ENCODE measurements at places on chromosomes 7 and 10.

DNA sequence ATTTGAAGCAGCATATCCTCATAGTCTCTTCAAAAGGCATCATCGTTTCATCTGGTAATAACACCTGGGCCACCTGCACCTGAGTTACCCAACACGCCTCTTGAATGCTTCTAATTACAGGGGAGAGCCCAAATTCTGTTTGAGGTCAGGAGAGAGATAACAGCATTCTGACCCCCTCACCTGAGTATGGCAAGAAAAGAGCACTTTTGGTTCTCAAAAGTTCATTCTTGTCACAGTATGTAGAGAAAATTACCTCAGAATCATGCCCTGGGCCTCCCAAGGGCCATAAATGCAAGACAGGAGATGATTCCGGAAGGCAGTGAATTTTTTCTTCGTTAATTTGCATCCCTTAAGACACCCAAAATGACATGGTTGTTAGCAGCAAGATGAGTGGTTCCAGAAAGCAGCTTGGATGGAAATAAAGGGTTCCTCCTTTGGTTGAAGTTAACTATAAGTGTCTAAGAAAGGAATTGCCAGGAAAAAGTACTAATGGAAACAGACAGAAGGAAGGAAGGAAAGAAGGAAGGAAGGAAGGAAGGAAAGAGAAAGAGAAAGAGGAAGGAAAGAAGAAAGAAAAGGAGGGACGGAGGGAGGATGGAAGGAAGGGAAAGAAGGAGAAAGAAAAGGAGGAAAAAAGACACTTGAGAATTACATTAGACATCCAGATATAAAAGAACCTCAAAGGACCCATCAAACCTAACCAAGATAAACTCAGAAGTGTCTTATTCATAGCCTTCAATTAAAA is 228.4 kb upstream of the RHOBTB1 start:
- no peak for DNase-seq

GRCh38 chr7:89770161-89770560 is 384.1 kb upstream of the STEAP1 start:
- no peak for DNase-seq

GRCh38 chr10:21505711-21506278 is 19.7 kb downstream of the SKIDA1 start:
- DNase-seq = no peak

GRCh38 chr10:68666280-68666760 is 54.7 kb upstream of the CCAR1 start:
- no peak for DNase-seq

GRCh38 chr7:45146531-45147379 is 10.8 kb upstream of the RAMP3 start:
- DNase-seq = no peak

DNA sequence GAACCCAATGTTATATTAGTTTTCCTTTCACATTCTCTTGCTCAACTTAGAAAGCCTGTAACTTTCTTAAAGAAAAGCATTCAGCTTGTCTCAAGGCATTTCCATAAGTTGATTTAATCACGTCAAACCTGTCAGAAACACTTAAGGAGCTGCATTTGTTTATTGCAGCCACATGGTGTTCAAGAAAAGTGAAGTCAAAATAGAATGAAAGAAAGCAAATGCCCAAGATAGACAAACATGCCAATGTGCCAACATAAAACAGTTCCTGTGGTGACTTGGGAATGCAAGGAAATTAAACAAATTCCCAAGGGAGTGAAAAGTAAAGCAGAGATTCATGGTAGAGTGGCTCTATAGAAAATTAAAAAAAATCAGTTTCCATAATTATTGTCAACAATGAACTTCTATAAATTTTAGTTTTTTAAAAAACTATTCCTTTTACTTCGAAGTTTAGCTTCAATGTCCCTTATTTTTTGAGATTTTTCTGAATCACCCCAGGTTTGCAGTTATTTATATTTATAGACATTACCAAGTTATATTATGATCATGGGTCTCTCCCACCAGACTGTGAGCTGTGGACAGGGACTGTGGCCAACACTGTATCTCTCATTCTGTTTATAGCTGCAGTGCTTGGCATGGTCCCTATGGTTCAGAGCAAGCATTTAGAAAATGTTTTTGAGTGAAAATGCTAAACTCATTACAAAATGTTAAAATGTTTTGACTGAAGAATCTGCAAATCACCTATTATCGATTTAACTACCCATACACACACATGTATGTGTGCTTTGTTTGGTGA is 887.4 kb downstream of the REEP3 start:
- no peak for DNase-seq

DNA sequence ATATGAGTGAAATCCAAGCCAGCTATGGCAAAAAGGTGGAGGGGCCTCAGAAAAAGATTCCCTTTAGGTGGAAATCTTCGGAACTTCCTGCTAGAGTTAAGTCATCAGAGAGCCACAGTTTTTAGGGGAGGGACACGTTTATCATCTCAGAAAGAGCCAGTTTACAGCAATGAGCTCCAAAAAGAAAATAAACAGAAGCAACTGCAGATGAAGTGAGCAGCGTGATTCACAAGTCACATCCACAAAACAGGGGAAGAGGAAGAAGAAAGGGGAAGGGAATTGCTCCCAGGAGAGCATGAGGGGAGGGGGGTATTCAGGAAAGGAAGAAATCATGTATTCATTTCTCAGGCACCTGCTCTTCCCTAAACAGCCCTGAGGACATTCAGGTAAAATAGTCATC is 156.2 kb upstream of the FOXK1 start:
- no peak for DNase-seq

DNA sequence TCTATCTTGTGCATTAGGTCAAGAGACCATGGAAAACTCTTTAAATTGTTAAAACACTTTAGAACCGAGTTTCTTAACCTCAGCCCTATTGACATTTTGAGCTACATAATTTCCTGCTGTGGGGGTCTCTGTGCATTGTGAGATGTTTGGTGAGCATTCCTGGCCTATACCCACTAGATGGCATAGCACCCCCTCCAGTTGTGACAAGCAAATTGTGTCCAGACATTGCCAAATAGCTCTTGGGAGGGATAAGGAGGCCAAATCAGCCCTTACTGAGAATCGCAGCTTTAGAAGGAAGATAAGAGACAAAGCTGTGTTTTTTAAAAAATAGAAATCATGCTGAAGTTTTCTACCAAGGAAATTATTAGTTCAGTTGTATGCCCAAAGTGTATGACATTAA is 1158.5 kb upstream of the C7orf33 start:
- no peak for DNase-seq

DNA sequence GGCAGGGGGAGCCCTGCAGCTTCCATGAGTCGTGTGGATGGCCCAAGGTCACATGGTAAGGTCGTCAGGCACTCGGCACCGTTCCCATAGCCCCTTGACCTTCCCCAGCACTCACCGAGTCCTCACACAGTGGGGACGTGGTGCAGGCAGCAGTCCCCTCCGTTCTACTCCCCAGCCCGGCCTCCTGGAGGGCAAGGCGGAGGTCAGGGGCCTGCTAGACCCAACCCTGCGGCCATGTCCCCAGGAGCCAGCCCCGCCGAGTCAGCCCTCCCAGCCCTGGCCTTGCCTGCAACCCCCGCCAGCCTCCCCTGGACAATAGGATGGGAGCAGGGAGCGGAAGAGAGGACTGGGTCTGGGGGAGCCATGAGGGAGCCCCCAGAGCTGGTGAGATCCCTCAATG is 65.2 kb downstream of the ELFN1 start:
- DNase-seq = no peak

GRCh38 chr10:78929541-78929940 is 139.2 kb upstream of the ZMIZ1 start:
- DNase-seq = no peak

GRCh38 chr7:125122173-125122572 is 192.5 kb upstream of the POT1 start:
- DNase-seq = no peak

GRCh38 chr10:122475100-122475499 is 13.7 kb downstream of the HTRA1 start:
- no peak for DNase-seq

GRCh38 chr7:93566876-93567275 is 7.6 kb downstream of the CALCR start:
- no peak for DNase-seq

GRCh38 chr7:336810-337566 is 47.0 kb downstream of the FOXL3 start:
- DNase-seq = no peak

DNA sequence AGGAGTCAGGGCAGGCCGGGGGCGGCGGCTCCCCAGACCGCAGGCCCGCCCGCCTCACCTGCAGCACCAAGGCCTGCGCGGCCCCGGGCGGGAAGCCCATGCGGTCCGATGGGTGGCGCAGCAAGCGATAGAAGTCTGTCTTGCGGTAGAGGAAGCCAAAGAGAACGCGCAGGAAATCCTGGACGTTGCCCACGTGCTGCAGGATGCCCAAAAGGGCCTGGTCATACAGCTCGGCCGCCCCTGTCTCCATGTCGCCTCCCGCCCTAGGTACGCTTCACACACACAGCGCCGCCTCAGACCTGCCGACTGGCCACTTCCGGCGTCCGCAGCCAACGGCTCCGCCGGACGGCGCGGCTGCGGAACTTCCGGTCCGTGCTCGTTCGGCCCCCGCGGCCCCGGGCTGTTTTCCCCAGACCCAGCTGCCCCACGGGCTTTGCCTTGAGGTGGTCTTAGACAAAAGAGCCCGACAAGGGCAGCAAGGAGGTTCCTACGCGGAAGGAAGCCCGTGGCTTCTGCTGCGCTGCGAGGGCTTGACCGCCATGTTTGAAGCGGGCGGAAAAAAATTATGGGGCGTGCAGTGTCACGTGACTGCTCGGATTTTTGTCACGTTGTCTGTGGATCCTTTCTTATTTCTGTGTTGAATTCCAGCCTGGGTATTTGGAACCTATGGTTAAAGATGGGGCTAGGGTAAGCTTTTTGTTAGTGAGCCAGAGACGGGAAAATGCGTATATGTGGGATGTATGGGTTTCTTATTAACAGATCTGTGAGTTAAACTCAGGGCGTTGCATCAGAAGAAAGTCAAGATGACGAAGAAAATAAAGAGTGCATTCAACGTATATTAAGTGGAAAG is at the start of gene NUDCD3:
Gene NUDCD3, minus strand, starts transcription at position 308 of the 850 bp plus-strand sequence. Its CDS starts 58 bp downstream, at position 250.
- peak; percentile 69 for DNase-seq

DNA sequence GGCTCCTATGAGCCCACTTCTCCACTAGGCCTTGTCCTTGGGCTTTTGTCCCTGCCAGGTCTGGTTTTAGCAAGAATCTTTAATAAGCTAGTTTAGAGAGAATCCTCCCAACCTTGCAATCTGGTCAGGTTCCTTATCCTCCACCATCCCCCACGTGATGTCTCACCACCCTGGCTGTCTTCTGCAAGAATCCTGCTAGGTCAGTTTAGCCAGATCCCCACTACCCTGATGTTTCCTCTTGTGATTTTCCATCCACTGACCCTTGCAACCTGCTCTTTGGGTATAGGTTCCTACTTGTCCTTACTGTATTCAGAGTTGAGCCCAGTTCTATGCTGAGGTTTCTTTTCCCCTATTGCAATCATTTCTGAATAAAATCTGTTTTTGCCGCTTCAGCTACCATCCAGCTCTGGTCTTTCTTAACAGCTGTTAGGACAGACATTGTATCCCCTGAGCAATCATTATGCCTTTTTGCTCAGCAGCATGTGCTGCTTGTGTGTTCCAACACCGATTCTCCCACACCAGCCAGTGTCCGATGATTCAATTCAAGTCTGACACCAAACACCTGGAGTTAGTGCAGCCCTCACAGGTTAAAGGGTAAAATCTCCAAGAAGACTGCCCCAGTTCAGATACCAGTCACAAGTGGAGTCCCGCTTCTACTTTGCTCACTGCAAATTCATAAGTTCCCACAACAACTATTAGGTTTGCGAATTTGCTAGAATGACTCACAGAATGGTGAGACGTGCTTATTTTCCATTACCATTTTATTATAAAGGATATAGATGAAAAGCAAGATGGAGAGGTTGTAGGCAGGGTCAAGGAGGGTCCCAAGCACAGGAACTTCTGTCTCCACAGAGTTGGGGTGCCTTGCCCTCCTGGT is 62.2 kb upstream of the ADCY1 start:
- no peak for DNase-seq
